A673 (cell line): ENCODE measurements at places on chromosomes 4 and X. TPM values are rescaled to one million over a fixed set of nuclear protein-coding genes. Genes with fewer than 3 reads are reported as not detected.

DIPK2B gene
- not detected in 2 replicates for total RNA-seq

- H3K27ac ChIP-seq, result no peak overlapping the region
- H3K36me3 ChIP-seq, result no peaks in the 10 kb centered on the region
- H3K4me3 ChIP-seq, result no peak overlapping the region
Measured at GRCh38 chrX:111035991-111036390, 60.0 kb upstream of the PAK3 start.

DNA sequence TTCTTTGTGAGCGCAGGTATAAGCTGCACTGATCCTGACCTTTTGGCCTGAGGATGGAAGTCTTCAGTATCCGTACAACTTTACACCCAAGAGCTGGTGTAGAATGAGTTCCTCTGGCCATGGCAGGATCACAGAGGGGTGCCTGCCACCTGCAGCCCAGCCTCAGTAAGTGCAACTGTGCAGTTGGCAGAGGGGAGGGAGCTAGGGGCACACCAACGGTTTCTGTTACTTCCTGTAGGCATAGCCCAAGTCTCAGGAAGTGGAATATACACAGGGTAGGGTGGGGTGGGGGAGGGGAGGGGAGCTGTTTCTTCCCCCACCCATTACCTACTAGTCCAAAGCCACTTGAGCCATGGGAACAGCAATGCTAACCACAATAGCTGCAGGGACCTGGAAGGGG lies 85.4 kb upstream of the GBA3 start:
- H3K36me3 ChIP-seq, result no peaks in the 10 kb centered on the region
- no peak overlapping the region for H3K4me3 ChIP-seq
- H3K27ac ChIP-seq, result no peak overlapping the region
- peak; percentile 60 for DNase-seq
- no peaks in the 10 kb centered on the region for H3K27me3 ChIP-seq

- H3K4me1 ChIP-seq, result no peaks in the 10 kb centered on the region
- H3K36me3 ChIP-seq, result peaks cover 6% of the 10 kb centered on the region
- peak overlapping the region; percentile 80 for H3K4me3 ChIP-seq
- H3K27ac ChIP-seq, result peak overlapping the region; percentile 48
- no peaks in the 10 kb centered on the region for H3K27me3 ChIP-seq
Measured at GRCh38 chrX:134797390-134797700, 139.1 kb upstream of the PLAC1 start.

DNA sequence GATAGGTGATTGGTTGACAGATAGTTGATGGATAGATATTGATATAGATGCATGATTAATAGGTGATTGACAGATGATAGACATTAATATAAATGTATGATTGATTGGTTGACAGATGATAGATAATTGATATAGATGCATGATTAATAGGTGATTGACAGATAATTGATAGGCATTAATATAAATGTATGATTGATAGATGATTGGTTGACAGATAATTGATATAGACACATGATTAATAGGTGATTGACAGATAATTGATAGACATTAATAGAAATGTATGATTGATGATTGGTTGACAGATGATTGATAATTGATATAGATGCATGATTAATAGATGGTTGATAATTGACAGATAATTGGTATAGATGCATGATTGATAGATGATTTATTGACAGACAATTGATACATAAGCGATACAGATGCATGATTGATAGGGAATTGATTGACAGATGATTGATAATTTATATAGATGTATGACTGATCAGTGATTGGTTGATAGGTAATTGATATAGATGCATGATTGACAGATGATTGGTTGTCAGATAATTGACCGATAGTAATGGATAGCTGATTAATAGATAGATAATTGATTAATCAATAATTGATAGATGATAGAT lies 44.9 kb upstream of the PPP2R3B start:
- no peaks in the 10 kb centered on the region for H3K36me3 ChIP-seq
- no peak overlapping the region for H3K27ac ChIP-seq
- peaks cover 11% of the 10 kb centered on the region for H3K27me3 ChIP-seq
- no peak overlapping the region for H3K4me3 ChIP-seq
- DNase-seq, result no peak

DRP2 gene
- total RNA-seq, result 0.45 and 0.68 TPM in 2 replicates

DNA sequence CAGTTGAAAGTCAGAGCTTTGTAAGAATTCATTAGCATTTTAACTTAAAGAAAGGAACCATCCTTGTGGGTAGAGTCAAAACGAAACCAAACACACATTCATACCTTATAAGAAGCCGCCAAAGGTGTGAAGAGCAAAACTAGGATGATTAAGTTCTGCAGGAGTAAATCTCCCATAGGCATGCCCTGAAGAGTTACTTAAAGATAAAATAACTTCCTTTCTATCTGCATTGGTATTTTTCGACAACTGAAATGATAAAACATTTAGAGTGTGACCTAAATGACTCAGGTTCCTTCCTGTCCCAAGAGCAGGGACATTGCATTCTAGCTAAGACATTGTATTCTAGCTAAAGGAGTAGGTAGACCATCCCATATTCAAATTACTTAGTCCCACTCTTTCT lies 75.3 kb downstream of the BCOR start:
- no peak overlapping the region for H3K27ac ChIP-seq
- H3K4me3 ChIP-seq, result no peak overlapping the region
- H3K36me3 ChIP-seq, result no peaks in the 10 kb centered on the region
- H3K4me1 ChIP-seq, result no peaks in the 10 kb centered on the region
- no peak for DNase-seq
- no peaks in the 10 kb centered on the region for H3K27me3 ChIP-seq

GRCh38 chr4:154615211-154615610 lies 2.8 kb upstream of the FGG start:
- H3K27ac ChIP-seq, result no peak overlapping the region
- no peak overlapping the region for H3K4me3 ChIP-seq
- H3K27me3 ChIP-seq, result peaks cover 9% of the 10 kb centered on the region
- DNase-seq, result no peak

DNA sequence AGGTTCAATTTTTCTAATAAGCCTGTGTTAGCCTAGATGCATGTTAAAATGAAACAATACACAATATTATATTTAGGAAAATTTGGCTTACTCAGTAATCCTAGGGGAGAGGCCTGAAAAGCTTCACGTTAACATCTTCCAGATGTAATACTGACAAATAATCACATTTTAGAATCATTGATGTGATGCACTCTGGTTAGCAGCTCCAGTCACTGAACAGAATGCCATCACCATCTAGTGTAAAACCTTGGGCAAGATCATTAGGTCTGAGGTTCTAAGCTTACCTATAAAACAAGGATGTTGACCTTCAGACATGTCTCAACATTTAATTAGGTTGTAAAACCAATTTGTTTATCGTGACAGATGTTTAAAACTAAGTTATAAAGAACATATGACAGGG lies 1704.8 kb downstream of the STIM2 start:
- no peak overlapping the region for H3K27ac ChIP-seq
- no peaks in the 10 kb centered on the region for H3K27me3 ChIP-seq
- H3K4me3 ChIP-seq, result no peak overlapping the region
- no peak for DNase-seq
